Activated CD8-positive, alpha-beta T cell treated with anti-CD3 and anti-CD28 coated beads for 36 hours (primary cell): ENCODE measurements at places on chromosomes 7 and 10.

GRCh38 chr7:22920672-22921071 is 93.3 kb downstream of the HYCC1 start:
- no peak for DNase-seq

DNA sequence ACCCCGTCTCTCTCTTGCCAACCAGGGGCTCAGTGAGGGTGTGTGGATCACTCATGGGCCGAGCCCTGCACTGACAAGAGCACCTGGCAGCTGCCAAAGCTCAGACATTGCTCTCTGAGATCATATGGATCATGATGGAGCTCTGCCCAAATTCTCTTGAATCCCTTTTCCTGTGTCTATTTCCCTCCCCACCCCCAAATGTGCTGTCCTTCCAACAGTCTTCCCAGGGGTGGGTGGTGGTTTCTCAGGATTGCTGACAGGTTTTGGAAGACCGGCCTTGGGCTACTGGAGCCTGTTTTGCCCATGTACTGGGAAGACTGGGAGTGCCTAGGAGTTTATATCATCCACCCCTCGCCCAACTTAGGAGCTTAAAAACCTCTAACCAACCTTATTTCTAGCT is 10.5 kb downstream of the ARHGAP22 start:
- no peak for DNase-seq

DNA sequence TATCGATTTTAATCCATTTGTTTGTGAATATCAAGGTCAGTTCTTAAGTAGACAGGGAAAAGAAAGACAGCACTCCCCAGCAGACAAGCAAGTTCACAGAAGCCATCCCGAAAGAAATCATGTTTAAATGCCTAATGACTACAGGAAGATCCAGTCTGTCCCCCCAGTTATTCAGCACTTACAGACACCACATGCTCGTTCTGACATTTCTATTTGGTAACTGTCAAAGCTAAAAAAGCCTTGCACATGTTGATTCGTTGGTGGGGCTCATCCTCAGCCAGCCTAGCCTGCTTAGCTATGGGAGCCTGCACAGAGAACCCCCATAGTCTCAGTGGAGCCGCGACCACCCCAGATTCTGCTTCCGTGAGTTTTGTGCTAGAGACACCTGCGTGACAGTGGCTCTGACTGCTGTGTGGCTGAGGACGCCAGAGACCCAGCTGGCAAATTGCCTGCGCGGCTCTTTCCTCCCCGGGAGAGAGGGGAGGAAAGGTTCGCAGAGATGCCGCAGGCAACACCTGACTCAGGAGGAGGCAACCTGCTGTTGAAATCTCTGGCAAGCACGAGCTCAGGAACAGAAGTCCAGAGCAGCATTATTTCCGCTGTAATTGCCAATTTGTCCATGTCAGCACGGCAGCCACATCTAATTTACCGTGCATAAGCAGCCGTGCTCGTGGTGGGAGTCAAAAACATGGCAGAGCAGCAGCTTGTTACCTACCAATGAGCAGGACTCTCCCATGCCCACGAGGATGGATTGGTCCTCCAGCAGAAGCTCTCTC is 194.2 kb downstream of the GPAM start:
- DNase-seq = no peak

DNA sequence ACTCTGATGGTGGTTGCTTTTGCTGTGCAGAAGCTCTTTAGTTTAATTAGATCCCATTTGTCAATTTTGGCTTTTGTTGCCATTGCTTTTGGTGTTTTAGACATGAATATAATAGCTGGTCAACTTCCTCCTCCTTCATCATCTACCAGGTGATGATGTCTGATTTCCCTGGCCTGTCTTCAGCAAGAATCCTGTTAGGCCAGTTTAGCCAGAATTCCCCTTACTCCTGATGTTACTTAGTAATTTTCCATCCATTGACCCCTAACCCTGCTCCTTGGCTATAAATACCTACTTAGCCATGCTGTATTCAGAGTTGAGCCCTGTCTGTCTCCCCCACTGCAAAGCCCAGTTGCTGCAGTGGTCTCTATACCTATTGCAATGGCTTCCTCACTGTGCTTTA is 91.4 kb downstream of the ZNF777 start:
- DNase-seq = no peak

DNA sequence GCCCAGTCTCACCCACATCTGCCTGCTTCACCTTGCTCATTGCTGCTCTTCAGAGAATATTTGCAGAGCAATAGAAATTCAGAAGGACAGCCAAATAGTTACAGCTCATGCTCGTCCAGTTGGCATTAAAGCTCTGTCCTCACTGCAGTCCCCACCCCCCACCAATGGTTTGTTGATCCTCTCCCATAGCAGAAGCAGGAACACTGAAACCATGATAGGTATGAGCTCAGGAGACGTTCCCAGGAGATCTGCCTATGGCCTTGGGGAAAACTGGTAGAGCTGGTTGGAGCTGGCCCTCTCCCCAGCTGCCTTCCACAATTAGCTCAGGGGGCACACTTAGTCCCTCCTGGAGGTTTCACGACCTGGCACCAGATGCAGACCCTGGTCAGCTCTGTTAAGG is 68.6 kb upstream of the KMT2C start:
- no peak for DNase-seq
